ENCODE measurements at places on chromosomes 5 and 9.

- DNase-seq, result no peak
These were observed 141.9 kb downstream of the ACTBL2 start for GRCh38 chr5:57340681-57341080.

- no peak for DNase-seq
These were observed 5.0 kb downstream of the NSMF start for GRCh38 chr9:137454145-137454596.

DNA sequence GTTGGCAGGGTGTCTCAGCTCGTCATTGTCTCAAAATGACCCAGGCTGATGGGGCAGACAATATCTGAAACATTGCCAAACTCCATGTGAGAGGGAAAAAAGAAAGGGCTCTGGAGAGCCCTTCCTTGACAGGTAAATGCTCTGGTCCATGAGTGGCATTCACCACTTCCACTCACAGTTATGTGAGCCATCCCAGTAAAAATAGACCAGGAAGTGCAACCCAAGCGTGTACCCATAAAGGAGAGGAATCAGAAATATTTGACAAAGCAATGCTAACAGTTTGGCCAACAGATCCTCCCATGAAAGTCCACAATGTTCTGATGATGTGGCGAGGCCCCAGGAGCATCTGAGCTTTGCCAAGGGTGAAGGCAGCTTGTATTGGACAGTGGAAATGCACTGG is 49.4 kb downstream of the ASTN2 start:
- no peak for DNase-seq

DNA sequence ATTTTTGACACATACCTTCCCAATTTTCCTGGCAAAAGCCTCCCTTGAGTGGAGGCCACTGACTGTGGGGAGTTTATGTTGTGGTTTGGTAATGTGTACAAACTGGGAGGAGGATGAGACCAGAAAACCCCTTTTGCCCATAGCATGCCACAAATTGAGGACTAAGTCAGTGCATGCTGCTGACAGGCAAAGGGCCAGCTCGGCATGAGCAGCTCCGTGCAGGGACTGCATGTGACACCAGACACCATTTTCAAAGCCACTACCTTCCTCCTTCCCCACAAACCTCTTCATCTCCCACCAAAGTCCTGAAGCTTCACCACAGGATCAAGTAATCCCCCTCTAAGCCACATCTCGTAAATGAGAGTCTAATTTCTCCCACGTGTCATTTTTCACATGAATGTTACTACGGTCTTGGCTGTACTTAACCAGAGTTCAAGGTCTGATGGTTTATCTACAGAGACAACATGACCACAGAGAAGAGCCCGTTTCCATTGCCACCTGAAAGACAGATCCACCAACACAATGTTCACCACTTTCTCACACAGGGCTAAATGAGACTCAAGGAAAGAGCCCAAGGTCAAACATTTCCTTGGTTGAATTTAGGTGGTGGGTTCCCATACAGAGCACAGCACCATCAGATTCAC is 106.5 kb downstream of the NFIB start:
- DNase-seq, result no peak

GRCh38 chr5:619444-619843 is 7.3 kb downstream of the CEP72 start:
- no peak for DNase-seq

DNA sequence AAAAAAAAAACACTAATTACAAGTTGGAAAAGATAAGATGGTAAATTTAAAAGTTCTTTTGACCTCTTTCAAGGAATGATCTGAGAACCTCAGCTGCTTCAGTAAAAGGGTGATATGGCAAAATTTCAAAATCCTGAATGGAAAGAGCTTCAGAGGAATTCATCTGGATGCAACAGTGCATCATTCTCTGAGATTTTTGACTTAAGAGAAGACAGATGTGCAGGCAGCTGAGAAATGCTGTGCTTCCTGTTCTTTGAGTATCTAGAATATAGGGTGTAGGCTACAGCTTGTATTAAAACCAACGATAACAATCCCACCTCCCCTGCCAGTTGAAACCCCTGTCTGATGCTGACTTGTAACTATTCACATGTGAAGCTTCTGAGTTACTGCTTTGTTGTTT is 6.2 kb downstream of the FRMPD1 start:
- DNase-seq, result no peak

GRCh38 chr5:68771221-68771620 is 322.6 kb upstream of the SLC30A5 start:
- no peak for DNase-seq

- DNase-seq, result no peak
These were observed 67.0 kb upstream of the EIF4EBP3 start for GRCh38 chr5:140480310-140481014.
